ENCODE measurements at places on chromosomes 3 and 15.

DNA sequence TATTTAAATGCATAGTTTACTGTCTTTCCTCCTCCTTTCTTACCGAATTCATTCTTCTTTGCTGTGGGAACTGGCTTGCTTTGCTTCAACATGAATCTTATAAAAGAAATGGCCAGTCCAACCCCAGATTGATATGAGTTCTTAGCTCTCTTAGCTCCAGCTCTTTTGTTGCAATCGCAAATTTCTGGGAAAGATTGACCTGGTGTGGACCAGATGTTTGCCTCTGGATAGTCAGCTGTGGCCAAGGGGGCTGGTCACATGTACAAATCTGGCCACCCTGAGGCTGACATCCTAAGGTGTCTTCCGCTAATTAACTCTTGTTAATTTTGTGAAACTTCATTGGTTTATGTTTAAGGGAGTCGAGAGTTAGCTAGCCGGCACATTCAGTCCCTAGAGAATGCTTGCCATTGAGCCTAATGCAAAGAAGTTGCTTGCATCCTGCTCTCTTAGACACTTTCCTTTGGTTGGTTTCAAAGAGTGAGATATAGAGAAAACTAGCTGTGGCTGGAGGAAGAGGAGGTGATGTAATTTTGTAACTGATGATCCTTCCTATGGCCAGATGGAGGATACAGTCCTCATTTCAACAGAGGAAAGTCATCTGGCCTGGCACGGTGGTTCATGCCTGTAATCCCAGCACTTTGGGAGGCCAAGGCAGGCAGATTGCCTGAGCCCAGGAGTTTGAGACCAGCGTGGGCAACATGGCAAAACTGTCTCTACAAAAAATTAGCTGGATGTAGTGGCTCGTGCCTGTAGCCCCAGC lies 162.4 kb downstream of the ADAMTSL3 start:
- no peak for DNase-seq

GRCh38 chr3:79086514-79086913 lies 681.3 kb downstream of the ROBO1 start:
- DNase-seq: no peak

- DNase-seq: no peak
Measured at GRCh38 chr15:60419753-60420152, 22.0 kb upstream of the ANXA2 start.

- DNase-seq: no peak
Measured at GRCh38 chr3:52243791-52244628, 1.5 kb upstream of the PPM1M start.

GRCh38 chr3:72494130-72494529 lies 354.1 kb downstream of the SHQ1 start:
- DNase-seq: no peak

Measured in stimulated activated CD4-positive, alpha-beta T cell treated with anti-CD3 and anti-CD28 coated beads, Interleukin-12 subunit alpha, Interleukin-12 subunit beta, amount 100 ng/mL, for 24 hours (primary cell).